ENCODE measurements at places on chromosomes 1 and 21. TPM values are rescaled to one million over a fixed set of nuclear protein-coding genes. Genes with fewer than 3 reads are reported as not detected.

- DNase-seq, result no peak
These were observed 45.8 kb upstream of the CYP2J2 start for GRCh38 chr1:59972216-59972927.

UBE2J2 gene
- total RNA-seq, result 79.4 TPM

S100A2 gene
- total RNA-seq, result 14.1 TPM

DNA sequence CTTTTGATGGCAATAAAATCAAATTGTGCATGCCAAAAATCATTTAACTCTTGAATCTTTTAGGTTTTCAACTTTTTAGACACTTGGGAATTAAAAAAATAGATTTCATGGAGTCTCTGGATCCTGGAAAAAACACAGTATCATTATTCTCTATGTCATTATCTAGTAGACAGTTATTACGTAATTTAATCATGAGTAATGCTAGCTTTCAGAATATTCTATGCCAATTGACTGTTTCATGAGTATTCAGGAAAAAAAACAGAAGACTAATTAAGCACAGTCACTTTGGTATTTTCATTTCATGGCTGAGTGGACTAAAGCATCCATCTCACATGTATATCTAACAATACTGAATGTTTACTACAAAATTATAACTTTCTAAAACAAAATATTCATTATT lies 44.0 kb downstream of the ODF2L start:
- no peak for DNase-seq

DNA sequence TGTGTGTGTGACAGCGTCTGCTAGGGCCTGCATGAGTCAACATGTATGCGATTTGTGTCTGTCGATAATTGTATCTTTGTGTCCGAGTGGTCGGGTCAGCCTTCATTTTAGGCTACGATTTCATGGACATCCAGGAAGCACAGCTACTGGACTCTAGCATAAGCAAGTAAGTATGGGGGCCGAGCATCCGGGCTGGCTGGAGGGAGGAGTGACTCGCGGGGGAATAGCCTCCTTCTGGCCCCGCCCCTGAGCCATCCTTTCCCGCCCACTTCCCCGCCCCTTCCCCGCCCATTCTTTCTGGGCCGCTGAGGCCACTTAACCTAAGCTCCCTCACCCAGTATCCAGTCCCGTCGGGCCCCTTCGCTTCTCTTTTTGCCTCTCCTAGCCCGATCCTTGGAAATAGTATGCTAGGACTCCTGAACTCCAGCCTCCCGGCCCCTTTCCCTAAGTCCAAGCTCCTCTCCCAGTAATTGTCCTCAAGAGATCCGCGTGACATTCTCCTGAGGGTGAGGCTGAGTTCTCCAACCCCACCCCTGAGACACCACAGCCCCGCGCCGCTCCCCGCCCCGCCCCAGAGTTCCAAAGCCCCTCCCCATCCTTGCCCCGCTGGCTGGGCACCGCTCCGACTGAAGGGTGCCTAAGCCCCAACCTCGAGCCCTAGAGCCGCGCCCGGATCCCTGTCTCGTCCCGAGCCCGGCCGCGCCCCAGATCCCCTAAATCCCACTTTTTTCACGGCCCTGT lies 1.2 kb downstream of the MAP3K6 start:
- DNase-seq, result peak; percentile 90

DNA sequence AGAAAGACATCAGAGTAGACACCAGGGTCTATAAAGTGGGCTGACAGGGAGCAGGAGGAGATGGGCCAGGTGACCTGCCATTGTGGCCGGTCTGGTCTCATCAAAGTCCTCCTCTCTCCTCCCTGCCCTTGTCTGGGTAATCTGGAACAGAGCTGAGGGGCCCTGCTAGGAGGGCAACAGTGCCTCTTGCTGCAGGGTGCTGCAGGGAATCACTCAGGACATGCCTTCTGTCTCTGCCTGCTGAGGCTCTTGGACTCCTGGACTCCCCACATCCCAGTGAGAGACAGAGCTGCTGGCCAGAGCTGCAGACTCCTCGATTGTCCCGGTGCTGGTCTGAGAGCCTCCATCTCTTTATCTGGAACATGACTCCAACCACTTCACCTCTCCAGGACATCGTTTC lies 366.1 kb upstream of the DUSP10 start:
- no peak for DNase-seq

- DNase-seq, result no peak
These were observed 12.0 kb downstream of the XCL2 start for GRCh38 chr1:168531615-168532345.

DNA sequence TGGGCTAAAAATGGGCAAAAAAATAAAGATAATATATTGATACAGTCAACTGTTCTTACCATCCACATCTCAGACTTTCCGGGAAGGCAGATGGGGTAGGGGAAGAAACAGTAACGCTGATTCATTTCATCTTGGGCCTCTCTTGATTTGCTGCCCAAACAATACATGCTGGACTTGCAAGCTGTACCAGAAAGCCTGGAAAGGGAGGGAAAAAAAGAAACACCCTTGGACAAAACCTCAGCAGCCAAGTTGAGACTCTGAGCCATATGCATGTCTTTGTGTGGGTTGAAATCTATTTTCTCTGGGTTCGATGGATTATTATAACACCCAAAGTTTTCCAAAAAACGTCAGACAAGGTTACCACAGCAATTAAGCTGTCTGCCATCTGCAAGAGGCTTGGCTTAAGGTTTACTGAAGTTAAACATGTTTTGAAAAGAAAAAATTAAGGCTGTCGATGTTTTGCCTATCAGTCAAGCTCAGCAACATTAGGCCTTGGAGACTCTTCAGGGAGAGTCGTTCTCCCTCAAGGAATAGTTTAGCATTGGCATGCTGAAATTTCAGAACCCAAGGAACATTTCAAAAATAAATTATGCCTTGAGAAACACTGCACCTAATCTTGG lies 71.2 kb downstream of the PSMG1 start:
- no peak for DNase-seq

IL19 gene
- not detected for total RNA-seq

DNA sequence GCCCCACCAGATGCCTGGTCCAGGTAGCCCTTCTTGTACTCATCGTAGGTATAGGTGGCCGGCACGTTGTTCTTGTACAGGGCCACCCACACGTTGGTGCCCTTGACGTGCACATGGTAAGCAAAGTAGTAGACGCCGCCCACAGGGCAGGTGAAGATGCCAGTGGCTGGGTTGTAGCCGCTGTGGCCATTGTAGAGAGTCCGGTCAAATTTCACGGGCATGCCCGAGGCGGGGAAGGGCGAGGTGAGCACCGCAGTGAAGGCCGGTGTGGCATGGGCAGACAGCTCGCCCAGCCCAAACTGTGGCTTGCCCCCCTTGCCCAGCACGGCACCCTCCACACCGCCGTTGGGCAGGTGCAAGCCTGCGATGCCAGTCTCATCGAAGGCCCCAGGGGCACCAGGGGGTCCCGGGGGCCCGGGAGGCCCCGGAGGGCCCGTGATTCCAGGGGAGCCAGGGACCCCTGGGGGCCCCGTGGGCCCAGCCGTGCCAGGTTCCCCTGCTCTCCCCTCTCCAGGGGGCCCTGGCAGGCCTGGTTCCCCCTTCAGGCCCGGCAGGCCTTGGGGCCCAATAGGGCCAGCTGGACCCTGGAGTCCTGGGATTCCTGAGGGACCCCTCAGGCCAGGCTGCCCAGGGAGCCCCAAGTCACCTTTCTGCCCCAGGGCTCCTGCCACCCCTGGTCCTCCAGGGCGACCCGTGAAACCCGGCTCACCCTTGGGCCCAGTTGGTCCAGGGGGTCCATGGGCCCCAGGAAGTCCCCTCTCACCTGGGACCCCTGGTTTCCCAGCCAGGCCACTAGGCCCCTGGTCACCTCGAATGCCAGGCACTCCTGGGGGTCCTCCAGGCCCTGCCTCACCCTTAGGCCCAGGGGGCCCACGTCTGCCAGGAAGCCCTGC lies 9.2 kb downstream of the ADPRS start:
- no peak for DNase-seq

DMRTA2 gene
- not detected for total RNA-seq

DNA sequence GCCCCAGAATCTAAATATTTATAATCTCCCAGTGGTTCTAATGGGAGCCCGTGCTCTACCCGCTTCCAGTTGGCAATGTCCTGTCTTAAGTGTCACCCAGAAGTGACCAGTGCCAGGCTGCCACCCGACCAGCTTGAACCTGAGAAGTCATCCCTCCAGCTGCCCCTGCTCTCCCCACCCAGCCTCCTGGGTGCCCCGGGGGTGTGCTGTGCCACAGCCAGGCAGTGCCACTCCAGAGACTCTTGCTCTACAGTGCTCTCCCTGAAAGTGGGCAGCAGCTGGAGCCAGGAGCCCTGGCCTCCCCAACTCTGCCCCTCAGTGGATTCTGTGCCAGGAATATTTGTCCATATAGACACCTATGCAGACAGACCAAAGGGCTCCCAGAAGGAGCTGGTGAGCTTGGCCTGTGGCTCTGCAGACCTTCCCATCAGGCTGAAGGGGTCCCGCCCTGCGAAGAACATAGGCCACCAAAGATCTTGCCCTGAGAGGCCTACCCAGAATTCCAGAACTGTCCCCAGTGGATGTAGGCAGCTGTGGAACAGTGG lies 9.0 kb upstream of the EPS8L3 start:
- DNase-seq, result no peak

- DNase-seq, result peak; percentile 77
These were observed 1.2 kb downstream of the GPR153 start for GRCh38 chr1:6259491-6260362.

DNA sequence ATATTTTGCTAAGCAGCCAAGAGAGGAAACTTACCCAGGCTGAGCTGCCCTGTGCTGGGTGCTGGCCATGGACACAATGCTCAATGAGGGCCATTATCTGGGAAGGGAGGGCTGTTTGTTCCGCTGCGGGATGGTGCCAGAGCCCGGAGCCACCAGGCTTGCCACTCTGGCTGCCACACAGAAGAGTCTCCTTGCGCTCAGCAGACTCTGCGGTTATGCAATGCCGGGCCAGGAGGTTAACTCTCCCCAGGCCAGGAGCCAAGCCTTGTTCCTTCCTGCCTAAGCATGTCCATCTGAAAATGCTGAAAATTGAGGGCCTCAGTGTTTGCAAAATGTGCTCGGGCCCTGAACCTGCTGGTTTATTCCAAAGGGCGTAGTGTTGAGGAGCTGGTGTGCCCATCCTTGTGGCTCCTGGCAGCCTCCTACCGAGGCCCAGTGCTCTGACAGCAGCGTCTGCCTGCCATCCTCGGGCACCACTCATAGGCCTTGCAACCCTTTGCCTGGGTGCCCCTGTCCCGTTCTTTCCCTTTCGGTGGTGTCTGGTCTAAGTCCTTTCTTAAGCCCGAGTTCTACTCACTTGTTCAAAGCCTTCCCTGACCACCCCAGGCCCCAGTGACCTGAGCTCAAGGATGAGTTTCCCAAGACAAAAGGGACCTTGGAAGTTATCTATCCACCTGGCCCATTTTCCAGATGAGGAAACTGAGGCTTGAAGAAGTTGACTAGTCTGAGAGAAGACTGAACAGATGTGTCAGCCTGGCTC lies 133.8 kb upstream of the EDN2 start:
- peak; percentile 92 for DNase-seq

OR2G6 gene
- not detected for total RNA-seq

GABRD gene
- total RNA-seq, result 7.6 TPM

GRCh38 chr21:33070998-33071769 lies 1.2 kb downstream of the OLIG1 start:
- DNase-seq, result no peak

DNA sequence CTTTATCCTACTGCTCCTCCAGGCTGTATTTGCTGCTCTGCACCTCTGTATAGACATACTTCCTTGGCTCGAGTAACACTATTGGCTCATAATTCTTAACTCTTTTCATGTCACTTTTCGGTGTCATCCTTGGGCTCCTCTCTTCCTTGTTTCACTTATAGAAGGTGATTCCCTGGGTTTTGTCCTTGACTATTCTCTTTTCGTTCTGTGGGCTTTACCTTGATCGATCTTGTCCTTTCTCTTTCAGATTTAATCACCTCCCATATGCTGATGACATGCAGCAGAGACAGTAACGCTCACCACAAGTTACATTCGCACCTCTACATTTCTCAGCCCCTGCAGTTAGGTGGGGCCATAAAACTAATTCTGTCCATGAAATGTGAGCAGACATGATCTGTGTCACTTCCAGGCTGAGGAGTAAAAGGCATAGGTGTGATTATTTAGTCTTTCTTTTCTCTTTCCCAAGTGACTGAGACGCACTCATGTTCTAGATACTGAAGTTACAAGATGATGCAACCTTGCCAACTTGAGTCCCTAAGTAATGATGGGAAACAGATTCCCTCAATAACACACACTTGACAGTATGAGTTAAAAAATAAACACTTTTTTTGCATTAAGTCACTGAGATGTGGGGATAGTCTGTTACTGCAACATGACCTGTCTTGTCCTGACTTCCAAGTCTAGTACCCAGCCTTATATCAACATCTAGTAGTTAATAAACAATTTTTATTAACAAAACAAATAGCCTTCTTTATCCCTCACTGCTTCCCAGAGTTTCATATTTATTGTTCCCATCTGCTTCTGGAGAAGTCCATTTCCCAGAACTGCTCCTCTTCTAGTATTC lies 49.9 kb upstream of the HAO2 start:
- DNase-seq, result no peak

- DNase-seq, result no peak
These were observed 381.5 kb downstream of the OMA1 start for GRCh38 chr1:58165073-58165472.

GBP6 gene
- not detected for total RNA-seq

PRAMEF33 gene
- not detected for total RNA-seq

DNA sequence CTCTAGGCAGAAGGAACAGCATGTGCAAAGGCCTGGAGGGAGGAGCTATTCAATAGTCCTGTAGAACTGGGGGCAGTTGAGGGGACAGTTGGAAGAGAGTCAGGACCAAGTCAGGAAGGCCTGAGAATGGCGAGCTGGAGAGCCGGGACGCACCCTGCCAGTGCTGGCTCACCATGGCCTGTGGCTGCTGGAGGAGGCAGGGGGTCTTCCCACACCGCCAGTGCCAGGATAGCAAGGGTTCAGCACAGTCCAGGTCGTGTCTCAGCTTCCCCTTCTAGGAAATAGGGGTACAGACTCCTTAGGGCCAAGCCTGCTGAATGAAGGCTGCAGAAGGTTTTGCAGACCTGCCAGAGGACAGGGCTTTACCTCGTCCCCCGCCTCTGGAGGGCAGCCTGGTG lies 7.3 kb downstream of the PODN start:
- DNase-seq, result no peak

CHD5 gene
- 4.9 TPM for total RNA-seq

DNA sequence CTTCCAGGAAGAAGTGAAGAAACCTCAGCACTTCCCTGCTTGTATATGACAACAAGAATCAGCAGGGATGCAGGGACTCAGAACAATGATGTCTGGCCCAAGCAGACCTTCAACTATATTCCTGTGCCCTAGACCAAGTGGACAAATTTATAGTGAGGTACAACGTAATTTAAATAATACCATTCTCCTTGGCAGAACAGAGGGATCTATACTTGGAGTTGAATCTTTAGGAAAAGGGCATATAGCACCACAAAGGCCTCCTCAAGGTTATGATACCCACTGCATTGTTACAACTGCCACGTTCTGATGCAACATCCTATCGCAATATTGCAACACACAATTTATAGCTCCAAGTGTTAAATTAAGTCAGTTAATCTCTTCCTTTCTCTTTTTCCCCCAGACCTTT lies 29.1 kb upstream of the GFI1 start:
- DNase-seq, result no peak
